Forelimb muscle (tissue), 1 donor: ENCODE measurements at places on chromosomes 1 and 21. TPM values are rescaled to one million over a fixed set of nuclear protein-coding genes. Genes with fewer than 3 reads are reported as not detected.

Gene FCRL4
- not detected for polyA plus RNA-seq

GRCh38 chr1:23366598-23366997 lies 3.0 kb downstream of the ZNF436 start:
- no peak for DNase-seq

GRCh38 chr1:20366463-20367115 lies 75.9 kb downstream of the VWA5B1 start:
- DNase-seq = no peak

DNA sequence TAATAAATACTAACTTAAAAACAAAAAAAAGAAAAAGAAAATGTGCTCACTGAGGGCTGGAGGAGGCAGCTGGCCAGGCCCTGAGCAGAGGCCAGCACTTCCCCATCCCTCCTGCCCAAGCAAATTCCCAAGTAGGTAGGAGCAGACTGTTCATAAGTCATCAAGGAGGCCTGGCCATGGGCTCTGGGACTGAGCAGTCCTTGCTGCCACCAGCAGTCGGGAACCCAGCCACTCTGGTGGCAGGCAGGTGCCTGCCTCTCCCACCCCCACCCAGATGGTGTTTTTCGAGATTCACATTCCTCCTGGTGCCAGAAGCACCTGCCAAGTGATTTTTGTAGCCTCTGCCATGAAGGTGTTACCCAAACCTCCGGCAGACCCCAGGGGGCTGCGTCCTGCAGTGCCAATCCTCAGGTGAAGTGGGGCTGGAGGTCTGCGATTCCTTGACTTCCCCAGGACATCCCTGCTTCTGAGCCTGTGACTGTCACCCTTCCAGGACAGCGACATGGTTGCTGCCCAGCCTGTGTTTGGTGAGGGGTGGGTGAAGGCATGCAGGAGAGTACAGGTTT lies 204.2 kb upstream of the TMEM51 start:
- no peak for DNase-seq

- DNase-seq = no peak
These were observed 149.1 kb downstream of the FCRL5 start for GRCh38 chr1:157403203-157403602.

DNA sequence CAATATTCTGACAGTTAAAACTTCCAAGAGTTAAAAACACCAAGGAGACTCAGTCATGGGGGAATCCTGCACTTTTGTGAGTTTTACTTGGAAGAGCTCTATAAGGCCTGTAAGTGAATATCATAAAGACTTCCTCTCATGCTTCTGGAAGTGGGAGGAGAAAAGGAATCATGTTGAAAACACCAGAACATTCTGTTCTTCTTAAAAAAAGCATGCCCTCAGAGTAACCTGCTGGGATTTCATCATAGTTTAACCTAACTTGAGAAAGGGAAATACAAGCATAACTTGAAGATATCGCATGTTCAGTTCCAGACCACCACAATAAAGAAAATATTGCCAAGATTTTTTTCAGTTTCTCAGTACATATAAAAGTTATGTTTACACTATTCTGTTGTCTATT lies 51.9 kb downstream of the COL11A1 start:
- no peak for DNase-seq

- DNase-seq = no peak
These were observed 53.1 kb upstream of the CACNA1E start for GRCh38 chr1:181430015-181430885.

DNA sequence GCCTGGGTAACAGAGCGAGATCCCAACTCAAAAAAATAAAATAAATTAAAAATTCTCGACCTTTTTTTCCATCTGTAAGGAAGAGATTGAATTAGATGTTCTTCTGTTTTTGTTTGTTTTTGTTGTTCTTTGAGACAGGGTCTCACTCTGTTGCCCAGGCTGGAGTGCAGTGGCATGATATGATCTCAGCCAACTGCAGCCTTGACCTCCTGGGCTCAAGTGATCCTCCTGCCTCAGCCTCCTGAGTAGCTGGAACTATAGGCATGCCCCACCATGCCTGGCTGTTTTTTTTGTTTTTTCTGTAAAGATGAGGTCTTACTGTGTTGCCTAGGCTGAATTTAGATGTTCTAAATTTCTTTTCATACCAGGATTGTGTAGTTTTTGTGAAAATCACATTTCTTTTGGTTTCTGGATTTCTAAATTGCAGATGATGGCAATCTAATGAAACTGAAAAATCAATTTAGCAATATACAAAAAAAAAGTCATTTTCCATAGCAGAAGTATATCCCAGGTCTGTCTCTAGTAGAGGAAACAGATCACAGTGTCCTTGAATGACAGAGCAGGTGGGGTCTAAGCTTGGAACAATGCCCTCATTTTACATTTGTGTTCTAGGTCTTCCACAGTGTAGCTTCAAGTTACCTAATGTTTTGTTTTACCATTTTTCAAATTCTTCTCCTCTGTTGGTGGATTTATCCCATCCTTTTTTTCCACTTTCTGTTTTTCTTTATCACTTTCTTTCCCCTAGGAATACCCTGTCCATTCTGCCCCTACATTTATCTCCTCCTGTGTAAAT lies 20.3 kb downstream of the ZYG11A start:
- no peak for DNase-seq
